Caudate nucleus (tissue), 63 donors: ENCODE measurements at places on chromosomes 5 and 9.

DNA sequence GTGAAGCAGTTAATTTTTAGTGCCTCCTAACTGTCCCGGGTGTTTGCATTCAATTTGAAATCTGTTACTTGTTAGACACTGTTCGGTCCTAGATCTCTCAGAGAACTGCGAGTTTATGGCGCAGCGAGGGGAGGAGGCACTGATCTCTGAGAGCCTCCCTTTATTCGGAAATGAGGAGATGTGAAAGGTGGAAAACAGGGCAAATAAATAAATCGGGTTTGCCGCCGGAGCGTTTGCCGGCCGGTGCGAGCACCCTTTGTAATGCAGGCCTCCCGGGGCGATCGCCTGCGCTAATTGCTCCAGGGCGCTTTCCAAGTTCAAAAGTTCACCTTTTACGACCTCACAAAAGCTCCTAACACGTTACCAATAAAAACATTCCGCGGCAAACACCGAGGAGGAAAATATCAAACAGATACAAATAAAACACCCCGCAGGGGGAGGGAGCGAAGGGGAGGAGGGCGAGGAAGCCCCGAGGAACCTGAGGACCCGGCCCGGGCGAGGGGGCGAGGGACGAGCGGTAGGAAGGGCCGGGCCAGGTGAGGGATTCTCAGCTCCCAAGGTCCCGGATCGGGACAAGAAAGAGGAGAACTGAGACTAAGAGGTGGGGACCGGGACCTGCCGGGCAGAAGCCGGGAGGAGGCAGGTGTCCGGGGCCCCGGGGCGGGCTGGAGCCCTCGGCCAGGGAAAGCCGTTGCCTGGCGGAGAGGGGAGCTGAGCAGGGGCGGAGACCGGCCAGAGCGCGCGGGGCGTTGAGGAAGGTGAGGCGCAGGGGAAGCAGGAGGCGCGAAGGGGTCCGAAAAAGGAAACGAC is 1.4 kb downstream of the NR6A1 start:
- DNase-seq, result no peak

DNA sequence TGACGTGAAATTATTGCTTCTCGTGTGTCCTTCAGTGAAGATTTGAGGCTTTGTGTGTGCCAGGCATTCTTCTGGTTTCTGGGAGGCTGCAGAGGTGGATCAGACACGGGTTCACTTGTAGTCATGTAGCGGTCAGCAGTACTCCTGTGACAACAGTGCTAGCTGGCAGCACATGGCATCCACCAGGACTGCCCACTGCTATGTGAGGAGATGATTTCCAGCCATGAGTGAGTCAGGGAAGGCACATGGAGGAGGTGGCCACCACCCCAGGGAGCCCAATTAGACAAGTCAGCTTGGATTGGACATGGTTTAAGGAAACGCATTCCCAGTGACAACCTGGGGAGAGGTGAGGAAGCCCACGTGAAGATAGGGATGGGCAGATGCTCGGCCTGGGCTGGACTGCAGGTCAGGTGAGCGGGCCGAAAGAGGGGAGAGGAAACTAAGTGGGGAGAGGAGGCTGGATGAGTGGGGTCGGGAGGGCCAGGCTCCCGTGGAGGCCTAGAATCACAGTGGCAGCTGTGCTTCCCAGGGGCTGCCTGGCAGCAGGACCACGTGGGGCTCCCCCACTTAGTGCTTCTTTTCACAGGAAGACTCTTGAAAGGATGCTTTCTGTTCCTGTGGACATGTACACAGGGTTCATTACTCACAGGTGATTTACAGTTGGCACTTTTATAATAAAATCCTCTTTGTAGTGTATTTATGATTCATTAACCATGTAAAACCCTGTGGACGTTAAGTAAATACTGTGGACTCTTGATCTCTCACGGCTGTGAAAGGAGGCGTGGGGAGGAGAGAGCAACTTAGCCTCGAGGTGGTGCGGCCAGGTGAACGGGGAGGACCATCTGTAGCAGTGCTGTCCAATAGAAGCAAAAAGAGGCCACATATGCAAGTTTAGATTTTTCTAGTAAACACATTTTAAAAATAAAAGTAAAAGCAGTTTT is 80.0 kb upstream of the OTULINL start:
- no peak for DNase-seq

GRCh38 chr5:139711906-139712224 is 63.7 kb downstream of the CXXC5 start:
- DNase-seq, result peak; percentile 71

GRCh38 chr9:106288689-106289088 is 574.3 kb upstream of the ZNF462 start:
- no peak for DNase-seq

DNA sequence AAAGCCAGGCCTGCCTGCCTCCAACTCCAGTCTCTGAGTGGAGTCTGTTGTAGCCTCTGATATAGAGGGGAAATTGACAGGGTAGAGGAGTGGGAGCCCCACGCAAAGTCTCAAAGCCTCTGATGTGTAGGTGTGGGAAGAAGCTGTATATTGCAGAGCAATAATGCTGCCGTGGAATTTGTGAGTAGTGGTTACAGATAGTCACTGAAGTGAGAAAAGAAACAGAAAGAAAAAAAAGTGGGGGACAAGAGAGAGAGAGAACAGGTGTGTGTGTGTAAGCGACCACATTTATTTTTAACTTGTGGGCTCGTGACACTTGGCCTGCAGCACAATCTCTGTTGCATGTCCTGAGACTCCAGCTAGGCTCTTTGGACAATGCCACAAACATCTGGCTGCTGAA is 227.8 kb downstream of the NSG2 start:
- DNase-seq, result no peak

GRCh38 chr5:112921833-112922817 is at the start of gene REEP5:
REEP5 (minus strand) TSS chr5:112922227; CDS start chr5:112922190, 37 bp downstream.
- DNase-seq, result peak; percentile 67

- DNase-seq, result no peak
These were observed 546 bp downstream of the DNAJB5 start for GRCh38 chr9:34989946-34990635.

- DNase-seq, result no peak
These were observed 39.7 kb downstream of the EGFLAM start for GRCh38 chr5:38297830-38298608.
